ENCODE measurements at places on chromosomes 6 and 20. TPM values are rescaled to one million over a fixed set of nuclear protein-coding genes. Genes with fewer than 3 reads are reported as not detected.

Gene PXDC1
- total RNA-seq = 21.1 TPM

Gene ZNF318
- 4.7 TPM for total RNA-seq

Gene ZBTB12
- 3.9 TPM for total RNA-seq

Gene EFCAB8
- total RNA-seq = not detected

Gene HSD17B8
- 14.2 TPM for total RNA-seq

Gene TNFRSF6B
- 0.78 TPM for total RNA-seq

Gene PPP1R3D
- 2.0 TPM for total RNA-seq

Gene PACRG
- total RNA-seq = 0.32 TPM

Gene HLA-DMA
- 3.3 TPM for total RNA-seq

Gene ARMC2
- 2.0 TPM for total RNA-seq

Gene SLPI
- 11.9 TPM for total RNA-seq

Gene C6orf15
- total RNA-seq = 0.07 TPM

Gene DEF6
- total RNA-seq = 0.05 TPM

Gene FAM83B
- total RNA-seq = 0.03 TPM

Gene CD40
- 3.8 TPM for total RNA-seq

Gene NMBR
- total RNA-seq = not detected

Gene ZNF337
- 20.7 TPM for total RNA-seq

Gene CEP250
- 28.1 TPM for total RNA-seq

Gene FAM217A
- not detected for total RNA-seq

Gene LTA
- 0.10 TPM for total RNA-seq

Gene KIZ
- 4.5 TPM for total RNA-seq

Gene PKIB
- 0.74 TPM for total RNA-seq

Gene ANGPT4
- 0.04 TPM for total RNA-seq

Gene TINAG
- total RNA-seq = 0.14 TPM

Gene MOCS3
- total RNA-seq = 6.5 TPM

Gene AVP
- not detected for total RNA-seq

Gene UBR2
- total RNA-seq = 7.4 TPM

Gene MCCD1
- total RNA-seq = not detected

Gene REPS1
- total RNA-seq = 27.0 TPM

Gene DDX43
- not detected for total RNA-seq

Gene MANEA
- 4.0 TPM for total RNA-seq

Gene COMMD7
- total RNA-seq = 58.4 TPM

Data from A549 treated with dexamethasone at 1 μM for 4 hours (cell line).